ENCODE measurements at places on chromosomes 5 and 9. TPM values are rescaled to one million over a fixed set of nuclear protein-coding genes. Genes with fewer than 3 reads are reported as not detected.
A peak's percentile ranks its signal among the peaks of the same experiment; 100 is the strongest.

Gene F2RL1
- total RNA-seq: not detected

Gene LECT2
- not detected for total RNA-seq

Gene CDC14B
- total RNA-seq: 0.45 TPM

Gene CNTFR
- not detected for total RNA-seq

Gene ANKRD34B
- not detected for total RNA-seq

- no peaks in the 10 kb centered on the region for H3K27me3 ChIP-seq
- no peak overlapping the region for H3K4me3 ChIP-seq
- no peaks in the 10 kb centered on the region for H3K36me3 ChIP-seq
- no peak for DNase-seq
- H3K4me1 ChIP-seq: peaks cover 7% of the 10 kb centered on the region
These were observed 45.3 kb downstream of the PLPP7 start for GRCh38 chr9:131334629-131335367.

GRCh38 chr9:108033976-108034964, 544.7 kb upstream of the KLF4 start:
- no peaks in the 10 kb centered on the region for H3K27me3 ChIP-seq
- H3K4me3 ChIP-seq: no peak overlapping the region
- H3K27ac ChIP-seq: no peak overlapping the region
- H3K36me3 ChIP-seq: no peaks in the 10 kb centered on the region

DNA sequence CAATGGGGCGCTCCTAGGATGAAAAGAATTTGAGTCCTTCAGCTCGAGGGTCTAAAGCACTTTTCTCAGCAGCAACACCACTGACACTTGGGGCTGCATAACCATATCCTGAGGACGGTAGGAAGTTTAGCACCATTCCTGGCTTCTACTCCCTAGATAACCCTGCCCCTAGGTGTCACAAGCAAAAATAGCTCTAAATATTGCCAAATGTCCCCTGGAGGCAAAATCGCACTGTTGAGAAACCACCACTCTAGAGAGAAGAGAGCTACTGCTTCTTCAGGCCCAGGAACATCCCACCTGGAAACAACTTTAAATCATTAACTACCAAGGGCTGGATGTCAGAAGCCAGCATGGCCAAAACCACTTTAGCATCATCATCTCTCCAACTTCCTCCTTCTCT, 29.8 kb downstream of the MYO10 start:
- DNase-seq: no peak
- H3K27me3 ChIP-seq: no peaks in the 10 kb centered on the region
- no peak overlapping the region for H3K4me3 ChIP-seq

GRCh38 chr5:151215546-151215880, 8.4 kb downstream of the CCDC69 start:
- no peak for DNase-seq
- H3K36me3 ChIP-seq: peaks cover 8% of the 10 kb centered on the region
- no peaks in the 10 kb centered on the region for H3K27me3 ChIP-seq
- H3K4me3 ChIP-seq: peak overlapping the region; percentile 86

- H3K4me1 ChIP-seq: peaks cover 29% of the 10 kb centered on the region
- no peak overlapping the region for H3K4me3 ChIP-seq
- DNase-seq: peak; percentile 65
- H3K27ac ChIP-seq: peak overlapping the region; percentile 48
- no peaks in the 10 kb centered on the region for H3K36me3 ChIP-seq
These were observed 1.1 kb upstream of the TLE4 start for GRCh38 chr9:79570448-79571308.

- no peak overlapping the region for H3K27ac ChIP-seq
- DNase-seq: no peak
- no peaks in the 10 kb centered on the region for H3K27me3 ChIP-seq
These were observed 265.1 kb downstream of the IRX2 start for GRCh38 chr5:2486373-2486772.

DNA sequence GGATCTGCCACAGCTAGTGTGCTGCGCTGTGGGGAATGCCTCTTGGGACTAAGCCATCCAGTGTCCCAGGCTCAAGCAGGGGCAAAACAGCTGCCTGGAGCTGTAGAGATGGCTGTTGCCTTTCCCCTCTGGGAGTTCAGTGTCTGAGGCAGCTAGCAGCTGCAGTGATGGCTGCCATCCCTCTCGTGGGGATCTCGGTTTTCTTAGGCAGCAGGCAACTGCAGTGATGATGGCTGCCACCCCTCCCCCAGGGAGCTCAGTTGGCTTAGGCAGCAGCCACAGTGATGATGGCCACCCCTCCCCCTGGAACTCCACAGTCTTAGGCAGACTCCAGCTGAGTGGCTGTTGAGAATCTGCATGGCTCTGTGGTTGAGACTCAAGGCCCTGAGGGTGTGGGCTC, 1389.2 kb upstream of the NUDT12 start:
- H3K27me3 ChIP-seq: no peaks in the 10 kb centered on the region
- DNase-seq: no peak
- H3K27ac ChIP-seq: no peak overlapping the region
- H3K4me3 ChIP-seq: no peak overlapping the region
- H3K36me3 ChIP-seq: peaks cover 8% of the 10 kb centered on the region
- H3K4me1 ChIP-seq: no peaks in the 10 kb centered on the region

GRCh38 chr9:83986765-83987401, 6.3 kb downstream of the RMI1 start:
- H3K27ac ChIP-seq: peak overlapping the region; percentile 62
- H3K4me3 ChIP-seq: peak overlapping the region; percentile 29
- peak; percentile 73 for DNase-seq
- peaks cover 4% of the 10 kb centered on the region for H3K36me3 ChIP-seq
- H3K4me1 ChIP-seq: peaks cover 25% of the 10 kb centered on the region
- no peaks in the 10 kb centered on the region for H3K27me3 ChIP-seq

DNA sequence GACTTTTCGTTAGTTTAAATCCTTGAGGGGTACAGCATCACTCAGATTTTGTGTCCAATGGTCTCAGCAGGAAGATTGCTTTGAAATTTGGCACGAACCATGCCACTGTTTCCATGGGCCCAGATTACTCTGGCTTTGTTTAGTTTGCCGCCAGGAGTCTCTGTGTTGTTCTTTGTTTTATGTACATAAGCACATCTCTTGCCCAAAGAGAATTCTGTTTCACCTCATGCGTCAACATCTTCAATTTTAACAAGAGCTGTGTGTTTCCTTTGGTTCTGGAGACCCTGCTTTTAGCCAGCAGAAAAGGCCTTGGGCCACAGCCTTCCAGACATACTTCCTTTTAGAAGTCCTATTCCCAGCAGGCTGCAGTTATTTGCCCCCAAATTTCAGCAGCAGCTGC, 62.4 kb downstream of the TNPO1 start:
- peaks cover 28% of the 10 kb centered on the region for H3K36me3 ChIP-seq
- H3K27ac ChIP-seq: no peak overlapping the region
- H3K4me3 ChIP-seq: no peak overlapping the region

DNA sequence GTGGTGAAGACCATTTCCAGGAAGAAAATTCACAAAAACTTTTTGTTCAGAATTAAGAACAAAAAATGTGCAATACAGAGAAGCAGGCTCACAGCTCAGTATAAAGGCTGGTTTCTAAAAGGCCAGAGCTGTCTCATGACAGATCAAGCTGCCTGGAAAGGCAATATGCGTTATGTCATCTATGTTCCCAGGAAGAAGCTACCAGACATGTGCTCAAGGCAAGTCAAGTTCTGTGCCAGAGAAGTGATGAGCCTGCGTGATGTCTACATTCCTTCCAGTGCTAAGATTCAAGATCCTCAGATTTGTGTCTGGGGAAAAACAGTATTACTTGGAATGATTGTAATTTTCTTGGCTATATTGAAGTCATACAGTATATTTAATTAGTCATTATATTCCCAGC, 104.3 kb downstream of the PDE4D start:
- no peak for DNase-seq
- H3K4me1 ChIP-seq: peaks cover 8% of the 10 kb centered on the region
- peaks cover 19% of the 10 kb centered on the region for H3K27me3 ChIP-seq
- H3K36me3 ChIP-seq: no peaks in the 10 kb centered on the region
- no peak overlapping the region for H3K4me3 ChIP-seq

GRCh38 chr5:88761939-88762338, 121.0 kb downstream of the MEF2C start:
- no peaks in the 10 kb centered on the region for H3K36me3 ChIP-seq
- no peak overlapping the region for H3K27ac ChIP-seq
- no peak overlapping the region for H3K4me3 ChIP-seq
- DNase-seq: no peak
- peaks cover 13% of the 10 kb centered on the region for H3K4me1 ChIP-seq
- no peaks in the 10 kb centered on the region for H3K27me3 ChIP-seq

- H3K36me3 ChIP-seq: no peaks in the 10 kb centered on the region
- peak overlapping the region; percentile 59 for H3K4me3 ChIP-seq
- peaks cover 11% of the 10 kb centered on the region for H3K27me3 ChIP-seq
- no peak overlapping the region for H3K27ac ChIP-seq
- H3K4me1 ChIP-seq: peaks cover 16% of the 10 kb centered on the region
- no peak for DNase-seq
These were observed 34.7 kb upstream of the ADRB2 start for GRCh38 chr5:148791696-148792095.

- peak overlapping the region; percentile 53 for H3K4me3 ChIP-seq
- H3K27ac ChIP-seq: no peak overlapping the region
- H3K27me3 ChIP-seq: peaks cover 47% of the 10 kb centered on the region
- peaks cover 6% of the 10 kb centered on the region for H3K4me1 ChIP-seq
- DNase-seq: no peak
These were observed 11.9 kb downstream of the CNTFR start for GRCh38 chr9:34577400-34578240.

DNA sequence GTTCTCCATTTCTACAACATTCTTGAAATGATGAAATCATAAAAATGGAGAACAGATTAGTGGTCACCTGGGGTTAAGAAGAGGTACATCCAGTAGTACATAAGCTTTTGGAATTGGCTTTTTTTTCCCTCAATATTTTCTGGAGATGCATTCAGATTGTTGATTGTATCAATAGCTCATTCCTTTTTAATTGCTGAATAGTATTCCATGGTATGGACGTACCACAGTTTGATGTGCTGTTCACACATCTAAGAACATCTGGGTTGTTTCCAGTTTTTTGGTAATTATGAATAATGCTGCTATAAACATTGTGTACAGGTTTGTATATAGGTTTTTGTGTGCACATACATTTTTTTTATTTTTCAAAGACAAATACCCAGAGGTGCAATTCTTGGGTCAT, 130.0 kb downstream of the PPP2R2B start:
- peak overlapping the region; percentile 33 for H3K27ac ChIP-seq
- H3K36me3 ChIP-seq: peaks cover 14% of the 10 kb centered on the region
- no peaks in the 10 kb centered on the region for H3K27me3 ChIP-seq
- no peak overlapping the region for H3K4me3 ChIP-seq
